Natural killer cell treated with Interleukin-12 subunit alpha and Interleukin-12 subunit beta and Interleukin-15 and Interleukin-18, amount 100 ng/mL, for 72 hours (primary cell): ENCODE measurements at places on chromosomes 4 and X. TPM values are rescaled to one million over a fixed set of nuclear protein-coding genes. Genes with fewer than 3 reads are reported as not detected.

DNA sequence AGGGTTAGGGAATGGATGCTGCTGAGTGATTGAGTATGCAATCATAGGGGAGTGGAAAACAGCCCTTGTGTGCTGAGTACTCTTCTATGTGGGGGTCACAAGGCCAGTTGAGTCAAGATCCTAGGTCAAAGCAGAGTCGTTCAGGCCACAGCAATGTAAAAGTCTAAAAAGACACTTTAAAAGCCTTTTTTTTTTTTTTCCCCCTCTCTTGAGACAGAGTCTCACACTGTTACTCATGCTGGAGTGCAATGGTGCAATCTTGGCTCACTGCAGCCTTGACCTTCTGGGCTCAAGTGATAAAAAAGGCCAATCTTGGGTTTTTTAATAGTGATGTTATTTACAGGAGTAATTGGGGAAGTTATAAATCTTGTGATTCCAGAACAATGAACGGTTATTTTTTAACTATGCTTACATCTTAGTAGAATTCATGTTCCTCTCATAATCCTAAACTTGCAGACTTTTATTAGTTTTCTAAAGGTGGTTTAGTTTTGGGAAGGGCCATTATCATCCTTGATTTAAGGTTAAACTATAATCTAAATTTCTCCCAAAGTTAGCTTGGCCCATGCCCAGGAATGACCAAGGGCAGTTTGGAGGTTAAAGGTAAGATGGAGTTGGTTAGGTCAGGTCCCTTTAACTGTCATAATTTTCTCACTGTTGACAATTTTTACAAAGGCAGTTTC lies 82.2 kb upstream of the BMP2K start:
- no peak for DNase-seq

Gene KDR
- total RNA-seq, result not detected

Gene KLHL34
- total RNA-seq, result not detected

Gene PDE6B
- total RNA-seq, result 14.8 TPM

Gene PPP2R3B
- total RNA-seq, result 38.8 TPM

Gene TMPRSS11A
- total RNA-seq, result not detected
